ENCODE measurements at places on chromosomes 5 and 9. TPM values are rescaled to one million over a fixed set of nuclear protein-coding genes. Genes with fewer than 3 reads are reported as not detected.

The DPM2 gene
- total RNA-seq, result 48.8 TPM

The NRG2 gene
- total RNA-seq, result 0.21 TPM

The CTNND2 gene
- total RNA-seq, result 13.8 TPM

The SPATA31A6 gene
- not detected for total RNA-seq

The AJM1 gene
- total RNA-seq, result 0.86 TPM

The TAF11L5 gene
- total RNA-seq, result not detected

The CER1 gene
- total RNA-seq, result 3.4 TPM

DNA sequence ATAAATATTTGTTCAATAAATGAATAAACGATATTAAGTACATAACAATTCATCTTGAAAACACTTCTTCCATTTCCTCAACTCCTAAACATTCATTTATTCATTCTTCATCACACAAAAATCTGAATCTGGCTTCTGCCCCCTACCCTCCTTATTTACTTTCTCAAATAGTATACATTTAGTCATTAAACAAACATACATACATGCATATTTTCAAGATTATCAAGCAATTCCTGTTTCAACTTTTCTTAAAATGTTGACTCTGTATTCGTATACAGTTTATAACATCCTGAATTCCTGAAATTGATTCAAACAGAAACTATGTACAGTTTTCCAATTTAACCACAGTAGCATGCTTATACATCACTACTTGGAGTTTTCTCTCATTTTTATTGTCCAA lies 129.0 kb downstream of the MUSK start:
- no peak for DNase-seq
- H3K36me3 ChIP-seq, result no peaks in the 10 kb centered on the region
- no peaks in the 10 kb centered on the region for H3K4me1 ChIP-seq
- no peak overlapping the region for H3K27ac ChIP-seq
- H3K4me3 ChIP-seq, result no peak overlapping the region

DNA sequence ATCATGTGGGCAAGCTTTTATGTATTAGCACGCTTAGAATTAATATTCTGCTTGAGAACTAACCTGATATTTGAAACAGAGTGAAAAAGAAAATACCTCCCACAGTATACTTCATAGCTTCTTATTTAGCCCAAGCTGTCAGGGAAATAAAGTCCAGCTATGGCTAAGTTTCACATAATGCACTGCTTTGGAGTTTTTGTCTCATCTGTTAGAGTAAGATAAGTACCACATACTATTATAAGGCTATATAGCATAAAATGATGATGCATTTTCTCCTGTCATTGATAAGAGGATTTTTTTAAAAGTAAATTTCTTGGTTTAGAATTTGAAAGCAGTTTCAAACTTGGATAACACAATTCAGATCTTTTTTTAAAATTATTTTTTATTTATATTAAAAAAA lies 2.4 kb upstream of the ANKDD1B start:
- no peaks in the 10 kb centered on the region for H3K36me3 ChIP-seq
- no peak overlapping the region for H3K27ac ChIP-seq

DNA sequence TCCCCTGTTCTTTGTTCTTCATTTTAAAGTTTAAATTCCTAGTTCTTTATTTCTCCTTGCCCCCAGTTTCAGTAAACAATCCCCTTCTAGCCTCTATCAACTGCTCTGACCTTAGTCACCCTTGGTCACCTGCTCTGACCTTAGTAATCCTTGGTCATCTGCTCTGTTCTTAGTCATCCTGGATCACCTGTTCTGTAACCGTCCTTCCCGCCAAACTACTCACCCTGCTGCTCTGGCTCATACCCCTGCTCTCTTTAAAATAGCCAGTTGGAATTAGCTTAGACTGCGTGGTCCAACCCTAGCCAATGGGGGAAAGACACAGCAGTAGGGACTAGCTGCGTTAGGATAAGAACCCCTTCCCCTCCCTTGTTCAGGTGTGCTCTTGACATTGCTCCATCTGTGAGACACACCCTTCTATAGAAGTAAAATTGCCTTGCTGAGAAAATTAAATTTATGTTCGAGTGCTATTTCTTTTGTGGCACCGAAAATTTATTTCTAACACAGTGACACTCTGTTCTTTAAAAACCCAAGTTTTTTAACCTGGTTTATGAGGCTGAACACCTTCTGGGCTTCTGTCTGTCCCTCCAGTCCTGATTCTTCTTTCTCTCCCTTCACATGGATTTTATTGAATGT lies 3.8 kb downstream of the PRRC1 start:
- no peak overlapping the region for H3K27ac ChIP-seq
- DNase-seq, result no peak
- H3K36me3 ChIP-seq, result peaks cover 9% of the 10 kb centered on the region
- H3K4me1 ChIP-seq, result no peaks in the 10 kb centered on the region
- no peaks in the 10 kb centered on the region for H3K27me3 ChIP-seq

- no peak for DNase-seq
- no peaks in the 10 kb centered on the region for H3K27me3 ChIP-seq
- no peak overlapping the region for H3K27ac ChIP-seq
- no peaks in the 10 kb centered on the region for H3K4me1 ChIP-seq
- no peak overlapping the region for H3K4me3 ChIP-seq
Observed at GRCh38 chr9:71004196-71004595, 117.2 kb downstream of the TRPM3 start.
